ENCODE measurements at places on chromosomes 11 and 22. TPM values are rescaled to one million over a fixed set of nuclear protein-coding genes. Genes with fewer than 3 reads are reported as not detected.

SERHL2 gene
- 8.6 TPM for polyA plus RNA-seq

- DNase-seq: no peak
Observed at GRCh38 chr11:123051146-123051545, 10.8 kb downstream of the HSPA8 start.

GRCh38 chr11:104001561-104002056 is 34.8 kb upstream of the DDI1 start:
- no peak for DNase-seq

- no peak for DNase-seq
Observed at GRCh38 chr11:86360775-86361395, 13.8 kb upstream of the CCDC81 start.

DNA sequence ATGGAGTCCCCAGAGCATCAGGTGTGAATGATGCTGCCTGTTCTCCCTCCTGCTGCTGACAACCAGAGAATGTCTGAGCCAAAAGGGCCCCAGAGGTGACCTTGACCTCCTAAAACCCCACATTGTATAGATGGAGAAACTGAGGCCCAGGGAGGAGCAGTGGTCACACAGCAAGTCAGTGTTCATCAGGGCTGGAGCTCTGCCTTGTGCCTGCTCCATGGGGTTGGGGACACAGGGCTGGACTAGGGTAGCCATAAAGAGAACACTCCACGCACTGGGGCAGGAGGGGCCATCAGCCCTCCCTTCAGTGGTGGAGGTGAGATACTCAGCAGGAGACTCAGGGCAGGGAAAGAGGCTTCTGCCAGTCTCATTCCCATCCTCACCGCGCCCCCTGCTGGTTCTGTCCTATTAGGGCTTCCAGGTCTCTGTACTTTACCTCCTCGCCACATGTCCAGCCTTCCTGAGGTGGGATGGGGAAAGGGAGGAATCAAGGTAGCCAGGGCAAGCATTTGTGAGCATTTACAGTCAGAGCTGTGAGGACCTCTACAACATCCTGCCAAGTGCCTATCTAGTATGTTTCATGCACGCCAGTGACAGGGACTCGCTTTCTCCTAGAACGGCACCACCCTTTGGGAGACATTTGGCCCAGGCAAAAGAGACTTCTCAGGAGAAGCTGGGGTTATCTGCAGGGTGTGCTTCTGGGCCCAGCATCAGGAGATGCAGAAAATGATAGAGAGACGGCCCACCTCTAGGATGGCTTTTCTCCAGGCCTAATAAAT is 43.2 kb downstream of the NEU3 start:
- DNase-seq: no peak

GRCh38 chr11:46222490-46223251 is 54.8 kb upstream of the CREB3L1 start:
- no peak for DNase-seq

Measured in left renal cortex interstitium (tissue), 4 donors.